ENCODE measurements at places on chromosomes 11 and 22.
A peak's percentile ranks its signal among the peaks of the same experiment; 100 is the strongest.

GRCh38 chr11:118530180-118530682, 761 bp upstream of the TMEM25 start:
- peak; percentile 4 for DNase-seq

DNA sequence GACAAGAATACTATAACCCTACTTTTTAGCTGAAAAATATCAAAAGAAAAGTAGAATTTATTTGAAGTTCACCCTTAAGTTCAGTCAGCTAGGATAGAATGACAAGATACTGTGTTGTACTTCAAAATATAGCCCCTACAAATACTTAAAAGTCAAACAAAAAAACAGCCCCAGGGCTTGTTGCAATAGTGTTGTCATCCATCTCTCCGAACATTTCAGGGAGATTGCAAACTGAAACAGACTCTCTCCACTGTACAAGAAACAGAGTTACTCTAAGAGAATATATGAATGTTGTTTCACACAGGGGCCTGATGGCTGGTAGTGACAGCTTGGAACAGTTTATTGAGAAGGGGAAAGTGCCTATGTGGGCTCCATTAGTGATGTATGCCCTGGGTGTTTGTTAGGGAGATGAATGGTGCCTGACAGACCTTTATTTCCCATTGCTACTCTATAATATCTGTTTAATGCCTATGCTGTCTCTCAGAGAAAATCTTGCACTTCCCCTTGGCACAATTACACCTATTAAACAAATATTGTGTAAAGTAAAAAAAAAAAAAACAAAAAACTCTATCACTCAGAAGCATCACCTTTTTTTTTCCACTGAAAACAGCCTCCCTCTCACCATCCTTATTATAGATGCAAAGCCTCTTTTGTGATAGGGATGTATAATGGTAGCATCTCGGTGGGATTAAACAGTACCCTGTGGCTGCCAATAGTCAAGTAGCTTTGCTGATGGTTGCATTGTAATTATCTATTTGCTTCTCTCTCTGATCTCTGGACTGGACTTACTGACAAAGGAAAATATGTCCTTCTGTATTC, 506.3 kb upstream of the LUZP2 start:
- no peak for DNase-seq

DNA sequence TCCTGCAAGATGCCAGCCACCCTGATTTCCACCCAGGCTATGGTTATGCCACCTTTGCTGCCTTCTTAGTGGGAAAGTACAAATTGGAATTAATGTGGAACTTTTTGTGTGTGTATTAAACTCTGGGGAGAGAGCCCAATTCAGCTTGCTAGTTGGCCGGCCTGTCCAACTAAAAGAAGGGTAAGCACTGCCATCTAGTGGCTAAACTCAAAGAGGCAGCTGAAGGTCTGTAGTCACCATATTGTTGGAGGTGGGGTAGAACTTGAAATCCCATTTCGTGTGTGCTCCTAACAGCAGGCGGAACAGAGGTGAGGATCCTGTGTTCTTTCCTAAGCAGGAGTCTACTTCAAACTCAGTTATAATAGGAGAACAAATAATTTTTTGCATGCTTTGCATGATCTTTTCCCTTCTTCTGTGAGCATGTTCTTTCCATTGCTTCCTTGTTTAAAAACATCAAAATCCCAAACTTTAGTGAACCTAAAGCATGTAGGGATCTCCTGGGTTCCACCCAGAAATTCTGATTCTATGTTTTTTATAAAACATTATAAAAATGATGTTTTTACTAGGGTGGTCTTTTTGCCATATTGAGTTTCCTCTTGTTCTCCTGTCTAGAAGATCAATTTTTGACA, 138.8 kb upstream of the SORL1-AS1 start:
- peak; percentile 84 for DNase-seq

GRCh38 chr11:112253605-112254242, 6.9 kb downstream of the PLET1 start:
- DNase-seq: no peak

DNA sequence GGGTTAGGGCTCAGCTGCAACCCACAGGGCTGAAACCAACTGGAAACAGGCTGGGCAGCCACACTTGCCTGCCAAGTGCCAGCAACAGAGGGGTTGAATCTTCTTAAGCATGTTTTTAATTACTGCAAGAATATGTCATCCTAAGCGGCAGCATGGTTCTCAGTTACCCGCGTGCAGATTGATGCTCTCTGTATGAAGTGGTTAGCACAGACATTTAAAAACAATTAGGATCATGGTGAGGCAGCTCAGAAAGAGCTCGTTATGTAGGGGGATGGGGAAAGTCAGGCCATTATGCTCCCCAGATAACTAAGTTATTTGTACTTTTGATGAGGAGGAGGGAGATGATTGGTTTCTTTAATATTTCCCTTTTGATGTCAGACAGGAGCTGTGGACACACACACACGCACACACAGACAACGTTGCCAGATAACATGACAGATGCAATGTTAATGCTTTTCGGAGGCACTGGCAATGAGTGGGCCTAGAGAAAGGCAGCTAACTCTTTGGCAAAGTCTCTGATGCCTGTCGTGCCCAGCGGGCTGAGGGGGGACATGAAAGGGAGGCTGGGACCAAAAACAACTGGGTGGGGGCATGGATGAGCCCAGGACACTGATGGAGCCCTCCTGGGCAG, 389.7 kb downstream of the NXPE2 start:
- DNase-seq: no peak

DNA sequence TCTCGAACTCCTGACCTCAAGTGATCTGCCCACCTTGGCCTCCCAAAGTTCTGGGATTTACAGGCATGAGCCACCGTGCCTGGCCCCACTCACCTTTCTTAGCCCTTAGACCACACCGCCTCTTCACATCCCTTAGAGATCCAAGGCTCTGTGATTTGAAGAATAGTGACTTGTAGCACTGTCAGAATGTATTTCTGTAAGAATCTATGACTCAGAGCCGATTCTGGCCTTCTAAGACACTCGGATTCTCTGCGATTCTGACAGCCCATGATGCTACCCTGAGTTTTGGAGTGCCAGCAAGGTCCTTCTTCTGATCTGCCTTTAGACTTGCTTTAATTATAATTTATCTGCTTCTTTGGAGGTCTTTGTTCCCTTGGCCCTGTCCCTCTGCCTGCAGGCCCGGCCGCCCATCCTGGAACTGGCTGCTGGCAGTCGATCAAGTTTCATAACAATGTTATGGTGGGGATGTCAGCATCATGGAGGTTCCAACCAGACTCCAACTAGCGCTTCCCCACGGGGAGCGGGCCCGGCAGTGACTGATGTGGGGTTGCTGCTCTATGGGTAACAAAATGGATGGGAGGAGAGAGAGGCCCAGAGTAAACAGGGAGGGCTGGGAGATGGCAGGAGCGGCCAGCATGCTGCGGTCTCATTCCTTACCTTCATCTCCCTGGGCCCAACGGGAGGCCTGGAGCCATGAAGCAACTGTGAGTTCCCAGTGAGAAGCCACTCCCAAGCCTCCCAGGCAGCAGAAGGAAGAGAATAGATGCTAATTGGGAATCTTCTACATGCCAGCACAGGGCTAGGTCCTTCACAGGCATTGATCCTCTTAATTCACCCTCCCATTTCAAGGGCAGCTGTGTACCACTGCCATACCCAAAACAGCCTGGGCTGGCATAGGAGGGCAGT, 55.7 kb upstream of the RASD2 start:
- DNase-seq: no peak

DNA sequence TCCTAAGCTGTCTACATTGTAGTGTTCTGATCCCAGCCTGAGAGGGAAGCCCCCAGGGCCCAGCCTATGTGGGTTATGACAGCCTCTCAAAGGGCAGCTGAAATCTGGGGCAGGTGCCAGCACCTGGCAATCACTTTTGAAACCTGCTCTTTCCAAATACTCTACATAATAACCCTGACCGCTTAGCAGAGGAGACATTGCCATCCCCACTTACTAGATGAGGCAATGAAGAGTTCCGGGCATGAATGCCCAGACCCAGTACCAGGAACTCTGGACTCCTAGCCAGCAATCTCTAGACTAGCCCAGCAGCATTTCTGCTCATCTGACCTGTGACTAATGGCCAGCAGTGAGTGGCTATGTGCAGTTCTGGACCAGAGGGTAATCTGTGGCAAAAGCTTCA, 412.4 kb upstream of the CADM1 start:
- no peak for DNase-seq

DNA sequence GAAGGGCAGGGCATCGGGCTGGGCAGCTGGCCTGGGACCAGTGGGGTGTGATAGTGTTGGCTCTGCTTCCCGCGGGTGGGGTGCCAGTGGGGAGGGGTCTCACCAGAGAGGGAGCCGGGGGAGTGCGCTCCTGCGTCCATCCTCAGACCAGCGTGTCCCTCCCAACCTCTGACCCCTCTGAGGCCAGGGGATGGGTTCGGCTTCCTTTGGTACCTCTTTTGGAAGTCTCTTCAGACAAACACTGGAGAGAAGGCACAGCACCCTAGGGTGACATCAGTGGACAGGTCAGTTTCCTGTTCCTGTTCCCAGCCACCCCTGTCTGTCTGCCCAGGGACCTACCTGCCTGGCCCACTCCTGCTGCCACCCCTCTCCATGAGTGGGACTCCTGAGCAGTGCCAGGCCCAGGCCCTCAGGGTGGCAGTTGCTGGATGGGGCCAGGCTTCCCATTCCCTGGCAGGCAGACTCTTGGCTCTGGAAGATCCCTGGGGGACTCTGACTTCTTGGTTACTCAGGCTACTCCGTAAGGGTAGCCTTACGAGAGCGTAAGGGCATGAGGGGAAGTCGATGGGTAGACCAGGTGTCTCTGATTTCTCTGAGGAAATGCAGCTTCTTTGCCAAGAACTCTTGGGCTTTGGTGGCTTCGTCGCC, 2.6 kb downstream of the TAGLN start:
- DNase-seq: no peak

DNA sequence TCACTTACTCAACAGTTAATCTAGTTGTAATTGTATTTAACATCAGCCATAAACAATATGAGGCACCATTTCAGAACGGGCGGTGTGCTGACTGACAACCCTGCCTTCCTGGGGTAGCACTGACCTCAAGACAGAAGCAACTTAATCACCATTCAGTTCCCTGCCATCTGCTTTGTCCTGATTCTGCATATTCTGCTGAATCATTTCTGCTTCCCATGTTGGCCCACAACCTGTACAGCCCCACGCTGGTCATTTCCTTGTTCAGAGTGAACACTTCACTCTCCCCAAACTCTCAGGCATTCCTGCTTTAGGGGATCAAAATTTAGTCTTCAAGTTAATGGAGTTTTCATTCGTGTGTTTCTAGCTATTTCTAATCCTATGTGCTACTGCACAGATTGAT, 132.3 kb upstream of the ZBED5 start:
- DNase-seq: no peak

GRCh38 chr11:79488286-79488685, 47.5 kb upstream of the TENM4 start:
- no peak for DNase-seq

DNA sequence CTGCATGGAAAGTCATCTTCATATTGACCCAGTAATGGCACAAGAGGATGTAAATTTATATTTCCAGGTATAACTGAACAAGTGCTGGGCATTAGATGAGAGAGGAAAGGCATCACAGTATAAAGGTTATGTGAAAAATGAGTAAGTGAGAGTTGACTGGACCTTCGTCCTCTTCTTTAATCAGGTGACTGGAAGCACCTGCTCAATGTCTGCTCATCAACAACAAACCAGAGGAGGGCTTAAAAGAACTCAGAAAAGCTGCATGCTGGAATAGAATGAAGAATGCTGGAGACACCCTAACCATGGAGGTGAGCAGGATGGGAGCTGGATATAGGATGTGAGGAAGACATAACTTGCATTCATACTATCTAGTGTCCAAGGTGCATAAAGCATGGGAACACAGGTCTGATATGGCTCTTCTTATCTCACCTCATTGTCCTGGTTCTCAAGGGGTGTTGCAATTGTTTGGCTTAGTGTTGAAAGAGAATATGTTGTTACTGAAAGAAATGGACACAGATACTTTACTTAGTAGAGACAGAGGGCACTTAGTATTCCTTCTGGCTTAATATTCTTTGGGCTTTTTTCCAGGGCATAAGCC, 7.3 kb upstream of the SLC22A9 start:
- no peak for DNase-seq

GRCh38 chr11:17972987-17973386, 39.9 kb downstream of the SERGEF start:
- no peak for DNase-seq

GRCh38 chr11:43278193-43278956, 33.4 kb upstream of the API5 start:
- DNase-seq: no peak

DNA sequence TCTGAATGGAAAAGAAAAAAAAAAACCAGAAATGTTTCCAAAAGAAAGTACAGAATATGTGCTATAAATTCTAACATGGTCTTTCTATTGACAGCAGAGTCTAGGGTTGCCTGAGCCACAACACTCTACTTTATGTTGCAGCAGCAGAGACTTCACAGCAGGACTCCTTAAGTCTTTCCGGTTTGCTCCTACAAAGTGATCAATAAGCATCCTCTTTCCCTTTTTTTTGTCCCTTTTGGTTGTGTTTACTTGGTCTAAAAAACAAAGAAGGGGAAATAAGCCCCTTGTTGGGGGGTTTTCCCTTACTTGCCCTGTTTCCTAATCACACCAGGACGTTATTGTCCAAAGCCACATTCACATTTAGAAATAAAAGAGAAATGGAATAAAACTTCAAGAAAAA, 163.1 kb upstream of the MPPED2 start:
- no peak for DNase-seq

DNA sequence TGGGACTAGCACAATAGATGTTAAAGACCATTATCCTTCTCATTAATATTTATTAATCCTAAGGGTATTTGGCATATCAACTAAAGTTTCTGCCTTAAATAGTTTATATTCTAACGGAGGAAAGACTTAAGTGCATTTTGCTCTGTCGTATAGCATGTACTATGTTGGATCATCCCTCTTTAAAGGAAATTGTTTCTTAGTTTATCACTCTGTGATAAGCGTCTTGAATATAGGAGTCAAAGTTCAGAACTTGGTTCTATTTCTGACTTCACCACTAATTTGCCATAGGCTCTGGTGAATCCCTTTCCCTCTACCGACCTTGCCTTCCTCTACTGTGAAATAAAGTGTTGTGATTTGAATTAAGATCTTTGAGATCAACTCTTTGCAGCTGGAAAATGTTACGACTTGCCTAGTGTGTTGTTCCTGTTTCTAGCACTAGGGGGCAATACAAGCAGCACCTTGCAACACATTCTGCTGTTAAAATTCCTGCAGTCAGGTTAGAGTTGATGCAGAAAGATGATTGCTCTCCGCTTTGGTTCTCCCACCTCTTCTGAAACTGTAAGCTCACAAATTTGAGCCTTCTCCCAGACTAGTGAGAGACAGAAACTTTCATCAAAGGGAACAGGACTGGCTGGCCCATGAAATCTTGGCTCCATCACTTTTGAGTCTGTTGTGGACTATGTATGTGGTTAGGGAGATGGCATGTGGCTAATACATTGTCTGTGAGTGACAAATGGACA, 27.8 kb upstream of the ZNRF3 start:
- peak; percentile 56 for DNase-seq

DNA sequence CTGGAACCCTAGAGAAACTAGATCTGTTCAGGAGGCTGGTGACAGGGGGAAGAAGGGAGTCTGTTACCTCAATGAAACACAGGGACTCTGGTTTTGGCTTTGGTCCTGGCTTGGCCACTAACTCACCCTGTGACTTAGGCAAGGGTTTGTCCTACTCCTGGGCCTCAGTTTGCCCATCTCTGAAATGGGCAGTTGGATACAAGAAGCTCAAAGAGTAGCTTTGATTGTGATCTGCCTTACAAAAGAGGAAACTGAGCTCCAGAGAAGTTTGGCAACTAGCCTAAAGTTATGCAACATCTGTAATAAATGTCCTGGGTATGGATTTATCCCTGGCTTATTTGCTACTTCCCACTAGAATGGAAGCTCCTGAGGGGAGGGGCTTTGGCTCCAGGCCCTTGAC, 24.0 kb upstream of the LMO1 start:
- no peak for DNase-seq

Data from CD4-positive, alpha-beta T cell treated with Interleukin-15 for 4 hours (primary cell).